ENCODE measurements at places on chromosomes 1 and 21.

GRCh38 chr1:56625819-56626440 is 19.2 kb upstream of the PRKAA2 start:
- H3K27me3 ChIP-seq = no peaks in the 10 kb centered on the region
- DNase-seq = no peak
- H3K36me3 ChIP-seq = no peaks in the 10 kb centered on the region
- no peak overlapping the region for H3K27ac ChIP-seq
- no peaks in the 10 kb centered on the region for H3K4me1 ChIP-seq

DNA sequence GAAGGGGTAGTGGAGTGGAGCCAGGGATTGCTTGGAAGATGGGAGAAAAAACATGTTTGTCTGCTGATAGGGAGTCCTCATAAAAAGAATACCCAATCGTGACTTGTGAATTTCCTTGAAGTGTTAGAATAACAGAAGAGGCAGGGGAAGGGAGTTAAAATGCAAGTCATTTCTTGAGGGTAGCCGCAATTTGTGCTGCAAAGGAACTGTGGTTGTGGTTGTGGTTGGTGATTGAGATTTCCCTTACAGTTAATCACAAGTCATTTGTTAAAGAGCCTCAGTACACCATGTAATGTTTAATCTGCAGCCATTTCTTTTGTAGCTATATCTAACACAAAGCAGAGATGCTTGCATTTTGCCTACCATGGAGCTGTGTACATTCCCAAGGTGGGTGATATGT is 38.5 kb upstream of the EGLN1 start:
- no peak overlapping the region for H3K27ac ChIP-seq
- H3K36me3 ChIP-seq = no peaks in the 10 kb centered on the region
- H3K4me3 ChIP-seq = no peak overlapping the region
- H3K27me3 ChIP-seq = no peaks in the 10 kb centered on the region
- H3K4me1 ChIP-seq = no peaks in the 10 kb centered on the region

GRCh38 chr1:30636621-30637020 is 86.8 kb downstream of the MATN1 start:
- no peaks in the 10 kb centered on the region for H3K27me3 ChIP-seq
- H3K4me1 ChIP-seq = peaks cover 4% of the 10 kb centered on the region
- no peak overlapping the region for H3K27ac ChIP-seq
- H3K36me3 ChIP-seq = no peaks in the 10 kb centered on the region

GRCh38 chr1:154874465-154874864 is 4.4 kb upstream of the KCNN3 start:
- DNase-seq = no peak
- H3K4me3 ChIP-seq = no peak overlapping the region
- H3K27ac ChIP-seq = no peak overlapping the region
- H3K27me3 ChIP-seq = no peaks in the 10 kb centered on the region

DNA sequence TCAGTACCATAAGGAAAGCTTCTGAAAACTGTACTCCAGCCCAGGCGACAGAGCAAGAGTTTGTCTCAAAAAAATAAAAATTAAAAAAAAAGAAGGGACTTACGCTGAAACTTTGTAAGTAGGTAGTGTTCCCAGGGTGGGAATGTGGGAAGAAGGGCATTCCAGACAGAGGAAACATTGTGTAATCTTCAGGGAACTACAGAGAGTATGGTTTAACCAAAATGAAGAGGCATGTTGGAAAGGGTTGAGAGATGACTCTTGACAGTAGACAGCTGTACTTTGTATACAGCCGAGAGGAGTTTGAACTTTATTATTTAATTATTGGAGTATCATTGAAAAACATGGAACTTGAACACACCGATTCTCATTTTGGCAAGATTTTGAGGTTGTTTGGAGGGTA is 43.0 kb downstream of the PPP2R5A start:
- DNase-seq = no peak
- no peaks in the 10 kb centered on the region for H3K27me3 ChIP-seq
- no peak overlapping the region for H3K27ac ChIP-seq
- no peaks in the 10 kb centered on the region for H3K4me1 ChIP-seq
- no peak overlapping the region for H3K4me3 ChIP-seq
- peaks cover 2% of the 10 kb centered on the region for H3K36me3 ChIP-seq

DNA sequence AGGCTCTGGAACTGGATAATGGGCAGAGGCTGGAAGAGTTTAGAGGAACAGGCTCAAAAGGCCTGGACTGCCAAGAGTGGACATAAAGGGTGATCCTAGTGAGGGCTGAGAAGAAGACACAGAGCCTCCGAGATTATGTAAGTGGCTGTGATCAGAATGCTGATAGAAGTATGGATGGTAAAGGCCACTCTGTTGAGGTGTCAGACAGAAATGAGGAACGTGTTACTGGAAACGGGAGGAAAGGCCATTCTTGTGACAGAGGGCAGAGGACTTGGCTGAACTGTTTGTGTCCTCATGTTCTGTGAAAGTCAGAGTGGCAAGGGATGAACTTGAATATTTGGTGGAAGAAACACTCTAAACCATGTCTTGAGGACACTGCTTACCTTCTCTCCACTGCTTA is 6.7 kb upstream of the ABCG1 start:
- H3K4me1 ChIP-seq = no peaks in the 10 kb centered on the region
- H3K4me3 ChIP-seq = no peak overlapping the region
- H3K36me3 ChIP-seq = no peaks in the 10 kb centered on the region
- no peak overlapping the region for H3K27ac ChIP-seq

GRCh38 chr1:202752774-202753173 is 42.5 kb upstream of the SYT2 start:
- DNase-seq = no peak
- H3K4me1 ChIP-seq = no peaks in the 10 kb centered on the region
- peaks cover 22% of the 10 kb centered on the region for H3K36me3 ChIP-seq
- H3K27ac ChIP-seq = no peak overlapping the region
- no peaks in the 10 kb centered on the region for H3K27me3 ChIP-seq

DNA sequence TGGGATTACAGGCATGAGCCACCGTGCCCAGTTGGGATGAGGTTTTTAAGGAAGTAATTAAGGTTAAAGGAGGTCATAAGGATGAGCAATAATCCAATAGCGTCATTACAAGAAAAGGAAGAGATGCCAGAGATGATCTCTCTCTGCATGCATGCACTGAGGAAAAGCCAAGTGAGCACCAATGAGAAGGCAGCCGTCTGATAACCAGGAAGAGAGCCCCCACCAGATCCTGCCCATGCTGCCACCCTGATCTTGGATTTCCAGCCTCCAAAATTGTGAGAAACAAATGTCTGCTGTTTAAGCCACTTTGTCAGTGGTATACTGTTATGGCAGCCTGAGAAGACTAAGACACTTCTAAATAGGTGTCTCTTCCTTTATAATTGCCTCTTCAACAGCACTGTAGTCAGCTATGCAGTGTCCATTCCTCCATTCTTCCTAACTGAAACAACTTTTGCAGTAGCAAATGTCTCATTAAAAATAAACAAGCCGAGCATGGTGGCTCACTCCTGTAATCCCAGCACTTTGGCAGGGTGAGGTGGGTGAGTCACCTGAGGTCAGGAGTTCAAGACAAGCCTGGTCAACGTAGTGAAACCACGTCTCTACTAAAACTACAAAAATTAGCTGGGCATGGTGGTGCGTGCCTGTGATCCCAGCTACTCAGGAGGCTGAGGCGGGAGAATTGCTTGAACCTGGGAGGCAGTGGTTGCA is 216.2 kb upstream of the RUNX1 start:
- no peak overlapping the region for H3K4me3 ChIP-seq
- DNase-seq = no peak
- no peak overlapping the region for H3K27ac ChIP-seq

GRCh38 chr1:154466206-154466605 is 35.8 kb upstream of the TDRD10 start:
- no peaks in the 10 kb centered on the region for H3K36me3 ChIP-seq
- no peak overlapping the region for H3K4me3 ChIP-seq
- H3K27ac ChIP-seq = peak overlapping the region; percentile 67
- DNase-seq = no peak

- H3K36me3 ChIP-seq = peaks cover 24% of the 10 kb centered on the region
- no peak for DNase-seq
- peaks cover 2% of the 10 kb centered on the region for H3K27me3 ChIP-seq
- no peak overlapping the region for H3K27ac ChIP-seq
Observed at GRCh38 chr1:3145532-3146325, 76.7 kb downstream of the PRDM16 start.

GRCh38 chr1:93673163-93673829 is 8.3 kb downstream of the BCAR3 start:
- peaks cover 13% of the 10 kb centered on the region for H3K4me1 ChIP-seq
- DNase-seq = no peak
- no peak overlapping the region for H3K4me3 ChIP-seq
- H3K27ac ChIP-seq = no peak overlapping the region
- no peaks in the 10 kb centered on the region for H3K36me3 ChIP-seq

DNA sequence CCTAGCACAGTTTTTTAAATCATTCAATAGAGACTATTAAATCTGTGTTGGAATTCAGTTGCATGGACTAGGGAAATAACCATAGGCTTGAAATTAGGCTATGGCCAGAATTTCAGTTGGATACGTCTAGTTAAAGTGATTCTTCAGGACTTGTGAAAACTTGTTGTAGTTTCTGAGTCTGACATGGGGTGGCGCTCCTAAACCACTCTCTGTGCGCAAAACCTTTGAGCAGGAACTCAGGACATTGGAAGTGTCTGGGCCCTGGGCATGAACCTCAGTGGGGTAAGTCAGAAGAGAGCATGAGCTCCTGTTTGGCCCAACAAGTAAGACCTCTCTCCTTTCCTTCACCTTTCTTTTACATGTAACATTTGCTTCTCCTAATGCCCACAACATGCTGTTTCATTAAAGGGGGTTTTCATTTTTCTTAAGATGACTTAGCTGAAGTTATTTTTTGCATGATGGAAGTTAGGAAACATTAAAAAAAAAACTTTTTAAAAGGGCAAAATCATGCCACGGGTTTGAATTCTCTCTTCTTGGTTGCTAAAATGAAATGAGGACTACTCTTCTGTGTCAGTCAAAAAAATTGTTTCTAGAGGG is 17.1 kb upstream of the CCDC190 start:
- H3K27ac ChIP-seq = no peak overlapping the region
- H3K4me1 ChIP-seq = no peaks in the 10 kb centered on the region
- DNase-seq = peak; percentile 23
- no peak overlapping the region for H3K4me3 ChIP-seq
- no peaks in the 10 kb centered on the region for H3K36me3 ChIP-seq

- H3K4me1 ChIP-seq = no peaks in the 10 kb centered on the region
- no peaks in the 10 kb centered on the region for H3K27me3 ChIP-seq
- DNase-seq = no peak
- no peak overlapping the region for H3K4me3 ChIP-seq
- H3K27ac ChIP-seq = peak overlapping the region; percentile 45
Observed at GRCh38 chr1:59994302-59995198, 68.0 kb upstream of the CYP2J2 start.

Measured in spinal cord (tissue), 10 donors.